ENCODE measurements at places on chromosomes 4 and X. TPM values are rescaled to one million over a fixed set of nuclear protein-coding genes. Genes with fewer than 3 reads are reported as not detected.

GRCh38 chrX:80266287-80266686 is 154.0 kb upstream of the TENT5D start:
- DNase-seq = no peak

The AKAP4 gene
- total RNA-seq = not detected

DNA sequence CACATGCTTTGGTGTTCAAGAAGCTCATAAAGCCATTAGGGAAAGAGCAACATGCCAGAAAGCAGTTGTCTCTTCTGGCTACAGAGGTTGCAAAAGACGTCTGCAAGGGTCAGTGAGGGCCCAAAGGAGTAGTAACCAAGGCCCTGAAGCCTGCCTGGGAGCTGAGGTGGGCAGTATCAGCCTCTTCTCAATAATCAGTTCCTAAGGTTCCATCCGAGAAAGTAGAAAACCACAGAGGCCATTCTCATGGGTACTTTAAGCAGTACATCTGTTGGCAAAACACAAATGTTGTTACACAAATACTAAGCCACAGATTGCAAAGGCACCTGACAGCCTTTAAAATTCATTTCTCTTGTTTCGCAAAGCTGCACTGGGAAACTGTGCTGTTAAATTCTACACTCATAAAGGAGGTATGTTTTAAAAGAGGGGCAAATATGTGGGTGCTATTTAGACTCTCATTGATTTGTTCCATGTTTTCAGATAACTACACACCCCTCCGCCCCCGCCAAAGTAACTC is 37.7 kb downstream of the MECP2 start:
- DNase-seq = no peak

The CPLX1 gene
- not detected for total RNA-seq

GRCh38 chrX:153791104-153791852 is 2.9 kb downstream of the IDH3G start:
- no peak for DNase-seq

The ZNF711 gene
- not detected for total RNA-seq

The HGFAC gene
- not detected for total RNA-seq

- DNase-seq = no peak
Observed at GRCh38 chr4:174763454-174764104, 65.5 kb downstream of the GLRA3 start.

- no peak for DNase-seq
Observed at GRCh38 chr4:9901257-9901656, 119.8 kb downstream of the DRD5 start.

The UBE2A gene
- total RNA-seq = 26.1 TPM

DNA sequence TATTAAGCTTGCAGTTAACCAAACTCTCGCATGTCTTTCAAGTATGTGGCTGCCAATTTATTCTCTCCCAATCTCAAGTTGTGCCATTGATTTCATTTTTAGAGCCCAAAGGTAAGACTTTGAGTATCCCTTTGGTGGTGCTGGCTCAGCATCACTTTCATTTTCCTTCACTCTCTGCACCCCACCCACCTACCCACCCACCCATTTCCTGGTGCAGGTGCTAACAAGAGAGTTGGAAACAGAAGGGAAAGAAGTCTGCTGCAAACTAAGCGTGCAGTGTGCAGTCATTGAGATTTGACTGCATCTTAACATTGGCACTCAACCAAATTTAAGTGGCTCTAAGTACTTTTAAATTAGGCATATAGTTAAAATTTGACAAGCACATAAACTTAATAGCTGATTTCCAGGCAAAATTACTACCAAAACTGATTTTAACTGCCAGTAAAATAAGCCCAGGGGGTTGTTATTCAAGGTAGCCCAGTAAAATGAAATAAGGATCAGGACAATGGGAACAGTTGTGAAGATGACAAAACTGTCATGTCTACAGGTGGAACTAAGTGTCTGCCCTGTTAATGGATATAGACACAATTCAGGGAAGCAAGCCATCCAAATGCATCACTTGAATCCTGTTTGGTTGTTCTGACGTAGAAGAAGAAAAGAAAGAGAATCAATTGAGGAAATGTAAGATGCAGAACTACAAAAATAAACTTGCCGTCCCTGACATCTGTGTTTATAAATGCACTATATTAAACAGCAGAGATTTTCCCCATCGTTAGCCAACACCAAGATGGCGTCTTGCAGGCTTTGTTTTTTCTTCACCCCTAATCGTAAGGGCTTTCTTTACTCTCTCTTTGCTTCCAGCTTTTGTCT is 184.2 kb downstream of the KDR start:
- DNase-seq = no peak

DNA sequence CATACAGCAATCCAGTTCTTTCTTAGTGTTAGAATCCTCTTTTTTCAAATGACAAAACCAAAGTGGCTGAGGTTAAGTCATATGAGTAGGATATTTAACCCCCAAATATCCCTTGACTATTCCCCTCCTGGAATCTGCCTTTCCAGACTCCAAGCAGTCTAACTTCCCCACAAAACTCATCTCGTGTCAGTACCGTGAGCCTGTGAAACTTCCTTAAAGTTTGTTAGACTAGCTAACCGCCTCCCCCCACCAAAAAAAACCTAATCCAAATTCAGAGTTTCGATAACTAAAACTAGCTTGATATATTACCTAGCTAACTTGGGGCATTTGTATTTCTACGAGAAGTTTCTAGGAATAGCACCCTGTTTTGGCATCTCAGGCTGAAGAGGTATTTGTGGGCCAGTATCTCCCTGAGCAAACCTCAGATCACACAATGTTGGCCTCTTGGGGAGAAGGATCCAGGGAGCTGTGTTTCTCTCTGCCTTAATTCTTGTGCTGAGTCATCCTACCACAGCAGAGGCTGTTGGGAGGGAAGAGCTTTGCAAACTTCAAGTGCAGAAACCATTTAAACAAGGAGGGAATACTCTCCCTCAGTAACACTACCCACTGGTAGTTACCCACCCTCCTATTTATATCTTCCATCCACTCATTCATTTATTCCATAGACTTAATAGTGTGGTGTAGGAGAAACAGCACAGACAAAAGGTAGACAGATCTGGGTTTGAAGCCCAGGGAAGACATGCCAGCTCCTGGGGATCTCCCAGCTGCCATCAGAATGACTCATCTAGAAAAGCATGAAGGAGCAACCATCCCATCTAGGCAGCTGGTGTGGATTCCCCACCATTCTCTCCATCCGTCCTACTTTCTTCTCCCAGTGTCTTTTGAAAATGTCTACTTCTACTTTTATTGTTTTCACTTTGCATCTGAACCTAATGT is 39.3 kb upstream of the TXK start:
- DNase-seq = no peak

DNA sequence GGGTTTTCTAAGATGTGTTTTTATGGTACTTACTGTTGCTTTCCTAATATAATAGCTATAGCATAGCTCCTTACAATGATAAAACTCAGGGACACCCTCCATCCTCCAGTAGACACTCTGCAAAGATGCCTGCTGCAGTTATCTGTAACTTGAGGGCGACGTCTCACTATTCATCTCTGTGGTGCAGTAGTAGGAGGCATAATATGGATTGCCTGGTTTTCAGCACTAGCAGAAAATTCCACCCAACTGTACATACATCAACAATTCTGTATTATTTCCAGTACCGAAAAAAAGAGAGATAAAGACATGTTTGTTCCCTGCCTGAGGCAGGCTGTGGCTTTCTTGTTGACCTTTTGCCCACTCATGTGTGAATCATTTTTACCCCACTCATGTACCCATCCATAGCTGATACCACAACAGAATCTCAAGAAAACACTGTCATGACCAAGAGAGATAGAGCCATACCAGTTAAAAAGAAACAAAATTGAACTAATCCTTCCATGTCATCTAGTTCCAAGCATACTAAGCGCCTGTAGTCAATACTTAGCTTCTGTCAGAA is 220.1 kb downstream of the RAB28 start:
- DNase-seq = no peak

The TCP11X2 gene
- total RNA-seq = not detected

DNA sequence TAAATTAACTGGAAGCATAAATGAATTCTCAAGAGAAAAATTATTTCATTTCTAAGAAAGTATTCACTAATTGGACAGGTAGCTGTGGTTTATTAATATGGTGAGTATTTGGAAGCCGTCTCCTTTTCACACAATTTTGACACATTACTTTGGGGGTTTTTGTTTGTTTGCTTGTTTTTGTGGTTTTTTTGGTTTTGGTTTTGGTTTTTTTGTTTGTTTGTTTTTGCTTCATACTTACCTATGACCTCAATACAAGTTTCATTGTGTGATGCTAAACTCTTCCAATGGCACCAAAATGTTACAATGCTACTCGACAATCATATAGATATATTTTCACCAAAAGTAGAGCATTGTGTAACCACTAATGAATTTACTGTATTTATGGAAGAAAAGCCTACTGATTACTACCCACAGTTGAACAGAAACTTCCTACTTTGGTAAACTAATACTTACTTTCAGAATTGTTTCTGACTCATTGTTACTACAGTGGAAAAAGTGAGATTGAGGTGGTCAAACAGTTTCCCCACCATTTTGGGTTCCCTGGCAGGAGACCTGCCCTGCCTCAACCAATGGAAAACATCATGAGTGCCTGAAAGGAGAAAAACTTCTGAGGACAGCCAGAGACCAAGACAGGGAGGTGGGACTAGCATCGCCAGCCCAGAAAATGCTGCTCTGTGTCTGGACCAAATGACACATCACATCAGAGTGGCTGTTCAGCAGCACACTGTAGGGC is 443.1 kb downstream of the HNRNPD start:
- no peak for DNase-seq

The PWWP3B gene
- total RNA-seq = not detected

- DNase-seq = no peak
Observed at GRCh38 chr4:114464726-114465272, 133.8 kb upstream of the UGT8 start.

GRCh38 chr4:67451464-67451863 is 93.8 kb downstream of the CENPC start:
- no peak for DNase-seq

The TASL gene
- 1.6 TPM for total RNA-seq

- DNase-seq = no peak
Observed at GRCh38 chrX:22536746-22537304, 264.1 kb downstream of the CBLL2 start.

The HELT gene
- total RNA-seq = not detected

GRCh38 chr4:81682492-81682891 is 210.8 kb upstream of the RASGEF1B start:
- no peak for DNase-seq

GRCh38 chrX:19581786-19582185 is 66.5 kb upstream of the MAP3K15 start:
- no peak for DNase-seq

The PHOX2B gene
- total RNA-seq = 0.64 TPM

- no peak for DNase-seq
Observed at GRCh38 chr4:11743236-11743635, 314.5 kb upstream of the HS3ST1 start.

DNA sequence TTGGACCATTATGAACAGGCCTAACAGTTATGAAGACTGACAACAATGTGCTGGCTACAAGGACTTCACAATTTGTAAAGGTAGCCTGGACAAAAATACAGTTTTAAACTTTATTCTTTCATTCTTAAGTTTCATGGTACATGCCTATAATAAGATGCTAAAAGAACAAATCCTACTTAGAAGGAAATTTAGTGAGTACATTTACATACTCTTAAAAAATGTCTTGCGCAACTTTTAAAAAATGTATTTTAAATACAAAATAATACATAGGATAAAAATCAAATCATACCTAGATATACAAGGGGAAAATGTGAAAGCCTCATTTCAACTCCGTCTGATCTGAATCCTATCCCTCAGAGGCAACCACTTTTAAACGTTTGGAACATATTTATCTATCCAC is 200.7 kb upstream of the SPIN4 start:
- no peak for DNase-seq

The ADH4 gene
- total RNA-seq = not detected

DNA sequence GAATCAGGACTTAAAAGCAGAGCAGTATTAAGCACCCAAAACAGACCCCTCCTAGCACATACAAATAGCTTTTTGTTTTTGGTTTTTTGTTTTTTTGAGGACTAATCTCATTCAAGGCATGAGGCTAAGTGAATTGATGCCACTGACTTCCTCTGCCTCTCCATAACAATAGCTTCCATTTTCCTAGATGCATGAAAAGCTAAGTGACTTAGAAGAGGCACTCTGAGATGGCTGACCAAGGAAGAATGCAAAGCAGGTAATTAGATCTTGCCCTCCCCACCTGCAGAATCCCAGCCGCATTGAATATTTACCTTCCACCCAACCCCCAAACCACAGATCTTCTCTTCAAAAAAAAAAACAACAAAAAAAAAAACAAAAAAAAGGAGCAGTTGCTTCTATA is 7.4 kb upstream of the KDR start:
- no peak for DNase-seq

The STK32B gene
- total RNA-seq = 0.60 TPM

GRCh38 chr4:73308286-73308685 is 49.7 kb upstream of the ANKRD17 start:
- DNase-seq = no peak

DNA sequence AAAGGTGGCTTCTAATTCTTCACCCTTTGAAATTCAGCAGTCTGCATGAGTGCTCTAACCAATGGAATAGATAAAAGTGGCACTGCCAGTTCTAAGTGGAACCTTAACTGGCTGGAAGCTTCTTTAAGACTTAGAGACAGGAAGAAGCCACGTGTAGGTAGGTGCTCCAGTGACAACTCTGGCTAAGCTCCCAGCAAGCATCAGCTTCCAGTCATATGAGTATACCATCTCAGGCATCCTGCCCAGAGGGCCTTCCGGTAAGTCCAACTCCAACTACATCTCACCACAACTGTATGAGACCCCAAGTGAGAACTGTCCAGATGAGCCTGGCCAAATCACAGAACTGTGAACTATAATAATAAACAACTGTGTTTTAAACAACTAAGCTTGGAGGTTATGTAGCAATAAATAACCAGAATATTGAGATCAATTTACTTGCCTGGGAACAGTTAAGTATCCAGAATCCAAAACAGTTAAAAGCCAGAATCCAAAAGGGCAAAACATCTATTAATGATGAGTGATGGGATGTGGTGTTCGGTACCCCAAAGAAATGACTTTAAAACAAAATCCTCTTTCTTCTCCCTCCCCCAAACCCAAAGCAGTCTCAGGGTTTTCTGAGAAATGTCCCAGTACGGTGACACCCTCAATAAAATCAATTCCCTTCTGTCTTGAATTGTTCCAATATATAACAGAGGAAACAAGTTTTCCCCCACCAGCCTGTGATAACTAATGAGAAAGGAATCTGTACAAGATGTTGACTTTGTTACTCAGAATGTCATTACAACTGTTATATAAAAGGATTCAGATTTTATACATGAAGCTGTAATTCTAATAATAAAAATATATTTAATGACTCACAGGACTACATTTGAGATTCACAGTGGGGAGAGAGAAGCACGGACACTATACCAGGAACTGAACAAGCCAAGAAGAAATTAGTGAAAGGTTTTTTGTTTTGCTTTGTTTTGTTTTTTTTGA is 4.2 kb downstream of the TSPAN5 start:
- no peak for DNase-seq

All from transverse colon (tissue), 4 donors.